ENCODE measurements at places on chromosomes 5 and 9.

GRCh38 chr9:121770415-121771273 is 119.2 kb downstream of the DAB2IP start:
- no peak for DNase-seq

- DNase-seq, result no peak
Measured at GRCh38 chr5:128253880-128254279, 170.3 kb downstream of the SLC12A2 start.

DNA sequence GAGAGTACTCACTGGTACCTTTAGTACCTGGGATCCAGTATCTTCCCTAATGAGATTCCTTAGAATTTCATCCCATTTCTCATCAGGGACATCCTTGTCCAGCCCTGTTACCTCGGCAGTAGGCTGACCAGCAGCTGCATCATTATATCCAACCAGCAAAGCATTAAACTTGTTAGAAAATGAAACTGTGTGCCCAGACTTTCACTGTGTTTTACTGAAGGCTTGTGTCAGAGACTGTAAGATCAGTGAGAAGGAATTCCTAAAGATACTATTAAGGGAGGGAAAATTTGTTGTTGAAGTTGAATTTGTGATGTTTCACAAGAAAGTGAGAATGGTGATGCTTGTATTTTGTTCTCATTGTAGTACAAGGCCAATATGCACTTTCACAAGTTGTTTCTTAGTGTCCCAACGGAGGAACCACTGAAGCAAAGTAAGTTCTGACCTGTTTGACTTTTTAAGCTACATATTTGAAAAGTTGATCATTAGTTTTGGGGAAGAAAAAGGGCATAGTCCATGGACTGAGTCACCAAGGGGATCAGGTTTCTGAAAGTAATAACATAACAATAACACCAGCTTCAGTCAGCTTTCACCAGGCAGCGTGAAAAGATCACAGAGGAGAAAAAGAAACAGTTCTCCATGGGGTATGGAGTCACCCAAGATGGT is 48.8 kb downstream of the GRAMD2B start:
- no peak for DNase-seq

DNA sequence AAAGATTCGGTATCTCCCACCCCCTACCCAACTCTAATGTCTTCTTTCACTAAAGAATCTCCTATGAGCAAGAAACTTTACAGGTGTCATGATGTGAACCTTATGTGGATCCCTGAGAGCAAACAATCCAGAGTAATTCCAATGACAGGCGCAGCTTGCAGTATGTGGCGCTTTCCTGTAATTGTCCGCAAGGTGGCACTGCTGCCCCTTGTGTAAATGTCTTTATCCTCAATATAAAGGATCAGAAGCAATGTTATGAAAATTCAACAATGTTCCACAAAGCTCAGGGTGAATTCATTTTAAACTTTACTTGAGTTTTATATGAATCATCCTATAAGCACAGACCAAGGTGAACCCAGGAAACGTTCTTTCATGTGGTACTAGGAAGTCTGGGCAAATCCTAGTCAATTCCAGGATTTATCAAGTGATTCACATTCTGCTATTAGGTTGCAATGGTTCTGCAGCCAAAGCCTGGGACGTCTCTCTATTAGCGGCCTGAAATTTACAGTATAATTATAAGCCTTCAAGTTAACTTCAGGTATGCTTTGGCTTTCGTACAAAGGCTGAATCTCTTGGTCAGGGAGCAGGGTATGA is 113.7 kb downstream of the TRPM6 start:
- peak; percentile 63 for DNase-seq

- no peak for DNase-seq
Measured at GRCh38 chr5:145407300-145408047, 427.7 kb downstream of the PRELID2 start.

DNA sequence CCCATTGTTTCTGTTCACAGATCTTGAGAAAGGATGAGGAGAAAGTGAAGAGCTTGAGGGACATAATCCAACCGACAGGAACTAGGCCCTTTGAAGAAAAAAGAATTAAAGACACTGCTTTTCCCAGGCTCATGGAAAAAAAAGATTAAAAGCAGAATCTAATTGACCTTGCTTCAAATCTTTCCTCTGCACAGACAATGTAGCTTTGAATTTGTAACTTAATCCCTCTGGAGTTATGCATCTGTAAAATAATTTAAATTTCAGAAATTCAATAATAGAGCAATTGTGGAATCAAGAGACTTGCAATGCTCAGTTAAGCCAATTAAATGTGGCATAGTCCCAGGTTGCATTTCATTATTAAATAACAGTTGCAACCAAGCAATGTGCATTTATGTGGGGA is 64.6 kb downstream of the SVEP1 start:
- DNase-seq, result no peak

GRCh38 chr5:77852514-77853352 is 76.6 kb upstream of the TBCA start:
- no peak for DNase-seq

GRCh38 chr5:133627180-133627579 is 14.8 kb upstream of the FSTL4 start:
- no peak for DNase-seq

DNA sequence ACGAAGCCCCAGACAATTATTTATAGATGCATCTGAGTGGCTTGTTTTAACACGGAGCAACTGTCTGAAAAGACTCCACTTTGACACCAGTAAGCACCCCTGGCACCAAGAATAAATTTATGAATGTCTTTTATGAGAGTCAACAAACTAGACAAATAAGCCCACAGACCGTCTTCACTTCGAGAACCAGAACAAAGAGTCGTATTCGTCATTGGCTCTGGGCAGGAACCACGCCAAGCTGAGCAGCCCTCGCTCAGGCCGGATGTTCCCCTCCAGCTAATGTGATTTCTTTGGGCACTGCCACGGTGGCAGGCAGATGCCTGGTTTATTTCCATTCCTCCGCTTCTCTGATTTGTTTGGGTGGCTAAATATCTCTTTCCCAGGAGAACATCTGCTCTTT is 91.9 kb upstream of the STC2 start:
- no peak for DNase-seq

DNA sequence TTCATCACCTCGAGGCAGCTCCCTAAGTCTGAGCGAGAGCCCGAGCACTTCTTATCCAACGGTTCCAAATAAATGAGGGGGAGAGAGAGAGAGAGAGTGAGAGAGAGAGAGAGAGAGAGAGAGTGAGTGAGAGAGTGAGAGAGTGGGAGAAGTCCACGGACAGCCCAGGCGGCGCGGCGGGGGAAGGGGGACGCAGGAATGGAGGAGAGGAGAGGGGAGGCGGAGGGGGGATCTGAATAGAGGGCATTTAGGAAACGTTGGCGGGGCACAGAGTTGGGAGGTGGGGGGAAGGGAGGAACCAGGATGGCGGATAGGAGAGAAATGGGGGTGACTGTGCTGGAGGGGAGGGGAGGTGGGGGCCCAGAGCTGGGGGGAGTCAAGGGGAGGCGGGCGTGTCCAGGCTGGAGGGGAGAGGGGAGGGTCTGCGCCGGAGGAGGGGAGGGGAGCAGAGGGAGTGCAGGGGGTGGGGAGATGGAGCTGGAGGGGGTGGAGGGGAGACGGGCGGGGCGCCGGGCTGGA is 398 bp upstream of the BASP1 start:
- no peak for DNase-seq

DNA sequence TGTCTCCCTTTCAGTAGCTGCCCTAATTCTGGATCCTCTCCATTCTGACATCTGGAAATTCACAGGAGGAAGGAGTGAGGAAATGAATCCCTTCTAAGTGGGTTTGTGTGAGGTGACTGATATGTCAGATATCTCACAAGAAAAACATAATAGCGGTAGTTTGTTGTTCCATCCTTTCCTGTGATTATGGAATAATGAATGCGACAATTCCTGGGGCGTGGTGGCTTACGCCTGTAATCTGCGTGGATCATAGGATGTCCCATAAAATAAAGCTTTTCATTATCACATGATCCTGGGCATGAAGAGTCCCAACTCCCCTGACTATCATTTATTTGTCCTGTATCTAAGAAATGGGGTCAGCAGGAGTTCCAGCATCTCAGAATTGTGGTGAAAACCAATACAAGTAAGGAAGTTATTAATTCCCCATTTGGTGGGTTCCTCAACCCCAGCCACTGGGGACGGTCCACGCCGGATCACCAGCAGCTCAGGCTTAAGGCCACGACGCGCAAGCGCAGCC is 375 bp upstream of the C5orf24 start:
- no peak for DNase-seq

- no peak for DNase-seq
Measured at GRCh38 chr9:6096821-6097220, 81.4 kb upstream of the RANBP6 start.

GRCh38 chr5:138850865-138851435 is 24.2 kb downstream of the LRRTM2 start:
- no peak for DNase-seq

GRCh38 chr5:101838435-101838834 is 457.6 kb downstream of the SLCO4C1 start:
- DNase-seq, result no peak

DNA sequence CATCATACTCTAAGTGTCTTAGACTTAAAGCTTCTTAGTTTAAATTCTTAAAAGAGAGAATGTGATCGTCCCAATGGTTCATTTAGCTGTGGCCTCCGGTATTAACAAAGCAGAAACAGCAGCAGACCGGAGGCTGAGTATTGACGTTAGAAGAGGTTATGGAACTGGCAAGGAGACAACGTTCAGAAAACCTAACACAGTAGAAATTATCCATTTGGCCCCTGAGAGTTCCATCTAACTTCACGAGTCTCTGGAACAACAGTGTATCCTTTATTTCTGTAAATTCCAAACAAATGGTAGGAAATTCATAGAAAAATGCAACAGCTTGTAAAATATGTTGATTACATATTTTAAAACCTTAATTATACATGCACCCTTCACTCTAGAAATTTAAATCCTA is 107.3 kb upstream of the PTGER4 start:
- DNase-seq, result no peak

DNA sequence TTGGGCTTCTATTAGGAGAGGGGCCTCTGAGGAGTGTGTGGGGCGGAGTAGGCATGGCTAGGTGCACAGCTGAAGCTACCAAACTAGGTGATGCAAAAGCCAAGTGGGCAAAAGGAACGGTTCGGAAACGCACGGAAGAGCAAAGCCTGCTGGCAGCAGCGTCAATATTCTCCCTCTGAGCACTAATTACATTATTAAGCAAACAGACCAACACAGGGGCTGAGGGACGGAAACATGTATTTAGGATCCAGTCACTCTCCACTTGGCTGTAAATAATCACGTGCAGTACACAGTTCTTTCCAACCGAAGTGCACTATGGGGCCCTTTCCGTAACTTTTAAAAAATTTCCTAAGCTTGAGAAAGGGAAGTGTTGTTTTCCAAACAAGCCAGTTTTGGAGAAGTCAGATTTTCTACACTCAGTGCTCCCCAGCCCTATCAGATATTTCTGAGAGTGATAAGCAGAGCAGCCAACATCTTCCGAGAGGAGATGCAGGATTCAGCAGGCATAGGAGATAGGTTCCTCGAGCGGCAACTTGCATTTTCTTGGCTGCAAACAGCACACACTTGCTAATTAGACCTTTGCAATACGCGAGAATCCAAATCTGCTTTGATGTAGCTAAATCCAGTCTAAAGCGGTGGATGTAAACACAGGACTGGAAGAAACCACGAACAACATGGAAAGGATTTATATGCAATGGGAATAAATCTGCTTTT is 217.2 kb upstream of the TBCA start:
- no peak for DNase-seq

GRCh38 chr9:23314247-23314646 is 511.8 kb downstream of the ELAVL2 start:
- DNase-seq, result no peak

DNA sequence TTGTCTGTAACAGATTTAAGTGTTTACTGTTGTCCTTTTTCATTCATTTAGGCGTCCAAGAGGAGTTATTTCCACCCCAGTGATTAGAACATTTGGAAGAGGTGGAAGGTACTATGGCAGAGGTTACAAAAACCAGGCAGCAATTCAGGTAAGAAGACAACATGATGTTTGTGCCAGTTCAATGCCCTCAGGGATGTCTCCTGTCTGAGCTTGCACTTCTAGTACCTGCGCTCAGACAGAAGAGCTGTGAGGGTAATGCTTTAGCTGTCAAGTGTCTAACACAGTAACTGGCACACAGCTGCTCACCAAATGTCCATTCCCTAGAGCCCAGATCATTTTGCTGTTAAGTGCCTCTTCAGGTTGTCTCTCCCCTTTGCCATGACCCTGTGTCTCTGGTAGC is 14.2 kb upstream of the PHF2 start:
- no peak for DNase-seq

GRCh38 chr5:68460147-68460798 is 244.7 kb downstream of the PIK3R1 start:
- peak; percentile 33 for DNase-seq

GRCh38 chr5:10489810-10490426 is 48.2 kb downstream of the ROPN1L start:
- no peak for DNase-seq

DNA sequence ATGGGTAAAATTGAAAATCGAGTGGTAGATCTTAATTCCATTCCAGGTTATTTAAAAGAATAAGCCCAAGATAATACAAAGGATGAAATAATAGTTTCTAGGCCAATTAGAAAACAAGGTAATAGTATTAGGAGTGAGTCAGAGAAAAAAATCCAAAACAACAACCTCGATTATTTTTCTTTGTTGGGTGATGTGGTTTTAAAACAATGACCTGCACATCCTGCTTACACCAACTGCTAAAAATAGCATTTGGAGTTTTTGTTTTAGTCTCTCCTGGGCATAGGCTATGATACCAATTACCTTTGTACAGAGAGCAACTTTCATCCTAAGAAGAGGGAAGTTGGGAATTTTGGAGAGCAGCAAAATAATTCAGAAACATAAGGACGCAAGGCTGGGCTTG is 101.7 kb upstream of the MYO10 start:
- DNase-seq, result no peak

- DNase-seq, result no peak
Measured at GRCh38 chr5:138258704-138259292, 15.6 kb downstream of the GFRA3 start.

GRCh38 chr5:10251405-10251804 is 1.3 kb downstream of the CCT5 start:
- no peak for DNase-seq

DNA sequence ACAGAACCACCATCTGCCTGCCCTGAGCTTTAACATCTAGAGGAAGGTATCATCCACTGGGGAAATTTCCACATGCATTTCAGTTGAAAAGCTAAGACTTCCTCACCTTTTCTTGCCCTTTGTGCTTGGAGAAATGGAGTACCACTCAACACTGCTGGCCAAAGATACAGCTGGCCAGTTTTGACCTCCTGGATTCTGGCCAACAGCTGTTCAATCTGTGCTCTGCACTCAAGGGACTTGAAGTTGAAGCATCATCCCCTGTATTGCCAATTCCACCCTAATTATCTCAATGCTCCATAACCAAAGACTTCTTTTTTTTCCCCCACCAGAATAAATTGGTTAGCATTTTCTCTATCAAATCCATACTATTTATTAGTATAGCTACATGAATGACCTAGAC is 70.4 kb upstream of the PRDM9 start:
- no peak for DNase-seq

Measured in effector CD4-positive, alpha-beta T cell (primary cell).